ENCODE measurements at places on chromosomes 4 and X.

GRCh38 chr4:57633212-57633859 lies 523.2 kb upstream of the IGFBP7 start:
- DNase-seq: no peak

DNA sequence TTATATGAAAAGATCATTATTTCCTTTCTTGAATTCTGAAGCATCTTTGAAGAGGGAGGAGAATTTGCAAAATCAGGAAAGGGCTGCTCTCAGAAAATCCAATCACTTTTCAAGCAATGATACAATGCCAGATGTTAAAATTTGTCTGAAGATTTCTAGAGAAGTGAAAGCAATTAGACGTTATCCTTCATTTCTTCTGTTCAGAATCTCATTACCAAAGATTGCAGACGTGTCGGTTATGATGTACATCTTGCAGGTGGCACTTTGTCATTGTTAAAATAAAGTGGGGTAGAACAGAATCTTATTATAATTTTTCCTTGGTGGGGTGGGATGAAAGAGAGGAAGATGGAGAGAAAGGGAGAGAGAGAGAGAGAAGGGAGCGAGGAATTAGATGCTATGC lies 296.4 kb upstream of the STS start:
- DNase-seq: no peak

DNA sequence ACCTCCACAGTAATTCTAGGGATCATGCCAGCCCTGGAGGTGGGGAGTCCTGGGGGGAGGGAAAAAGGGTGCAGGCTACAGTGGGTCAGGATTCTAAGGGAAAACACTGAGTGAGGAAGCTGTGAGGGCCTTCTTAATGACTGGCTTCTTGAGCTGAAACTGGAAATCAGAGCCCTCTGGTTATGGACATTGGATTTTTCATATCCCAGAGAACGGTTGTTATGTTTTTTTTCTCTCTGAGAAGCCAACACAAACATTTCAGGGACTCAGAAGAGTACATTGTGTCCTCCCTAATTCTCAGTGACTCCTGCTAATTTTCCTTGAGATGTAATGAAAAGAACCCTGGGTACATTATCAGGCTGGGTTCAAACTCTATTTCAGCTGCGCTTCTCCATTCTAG lies 162.4 kb upstream of the PRDX4 start:
- DNase-seq: no peak

- DNase-seq: no peak
Observed at GRCh38 chr4:165383591-165384073, 4.8 kb downstream of the CPE start.

DNA sequence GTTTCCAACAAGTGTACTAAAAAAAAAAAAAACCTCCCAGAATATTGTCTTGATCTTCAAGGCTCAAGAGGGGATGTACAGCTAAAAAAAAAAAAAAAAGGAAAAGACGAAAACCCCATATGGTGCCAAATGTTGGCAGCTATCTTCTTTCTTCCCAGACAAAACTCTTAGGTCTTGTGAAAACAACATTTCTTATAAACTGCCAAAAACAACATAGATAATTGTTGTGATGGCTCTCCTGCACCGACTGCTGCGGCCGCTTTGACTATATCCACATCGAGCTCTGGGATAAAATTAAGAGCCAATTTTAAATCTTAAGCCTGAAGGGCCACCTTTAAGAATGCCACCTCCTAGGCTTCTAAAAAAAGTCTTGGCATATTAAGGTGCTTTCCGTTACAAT lies 23.5 kb downstream of the PDGFC start:
- no peak for DNase-seq

DNA sequence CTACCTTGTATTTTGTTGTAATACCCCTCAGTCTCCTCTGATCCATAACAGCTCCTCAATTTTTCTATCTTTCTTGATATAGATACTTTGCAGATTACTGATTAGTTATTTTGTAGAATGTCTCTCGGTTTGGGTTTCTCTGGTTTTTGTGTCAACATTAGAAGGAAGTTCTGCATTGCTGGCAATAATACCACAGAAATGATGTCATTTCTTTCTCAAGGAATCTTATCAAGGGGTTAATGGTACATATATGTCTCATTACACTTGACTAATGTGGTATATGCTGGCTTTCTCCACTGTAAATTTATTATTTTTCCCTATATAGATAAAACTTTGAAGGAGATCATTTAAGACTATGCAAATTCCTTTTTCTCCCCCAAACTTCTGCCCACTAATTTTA lies 183.6 kb upstream of the DKK2 start:
- DNase-seq: no peak

GRCh38 chrX:39820938-39821708 lies 276.6 kb downstream of the BCOR start:
- DNase-seq: peak; percentile 50

- no peak for DNase-seq
Observed at GRCh38 chrX:82218361-82218760, 1016.5 kb downstream of the SH3BGRL start.

GRCh38 chr4:38889143-38889542 lies 21.5 kb downstream of the FAM114A1 start:
- DNase-seq: no peak

DNA sequence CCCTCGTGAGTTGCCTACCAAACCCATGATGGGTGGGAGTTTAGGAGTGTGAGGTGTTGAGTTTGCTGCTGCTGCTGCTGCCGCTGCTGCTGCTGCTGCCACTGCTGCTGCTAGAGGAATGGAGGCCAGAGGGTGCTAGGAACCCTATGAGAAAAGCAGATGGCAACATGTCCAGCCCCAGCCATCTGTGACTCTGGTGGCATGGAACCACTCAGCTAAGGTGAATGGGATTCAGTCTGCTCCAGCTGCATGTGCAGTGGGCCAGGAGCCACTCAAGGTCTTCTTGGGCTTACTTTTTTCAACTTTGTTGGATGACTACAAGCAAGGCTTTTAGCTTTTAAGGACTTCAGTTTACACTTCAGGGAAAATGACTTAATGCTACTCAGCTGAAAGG lies 103.8 kb downstream of the RTL5 start:
- no peak for DNase-seq

DNA sequence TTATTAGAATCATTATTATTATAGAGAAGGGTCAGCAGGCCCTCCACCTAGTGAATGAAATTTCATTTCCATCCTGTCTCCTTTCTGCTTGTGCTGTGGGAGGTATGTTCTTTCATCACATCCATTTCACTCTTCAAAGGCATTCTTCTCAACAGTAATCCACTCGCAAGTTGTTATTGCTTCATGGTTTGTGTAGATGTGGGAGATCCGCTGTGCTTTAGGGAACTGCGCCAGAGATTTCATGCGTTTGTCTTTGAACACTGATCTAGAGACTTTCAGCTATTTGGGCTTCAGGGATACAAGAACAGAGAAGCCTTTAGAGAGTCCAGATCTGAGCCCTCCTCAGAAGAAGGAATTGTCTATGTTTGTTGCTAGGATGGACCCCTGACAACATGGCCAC lies 53.5 kb upstream of the PUDP start:
- DNase-seq: no peak

DNA sequence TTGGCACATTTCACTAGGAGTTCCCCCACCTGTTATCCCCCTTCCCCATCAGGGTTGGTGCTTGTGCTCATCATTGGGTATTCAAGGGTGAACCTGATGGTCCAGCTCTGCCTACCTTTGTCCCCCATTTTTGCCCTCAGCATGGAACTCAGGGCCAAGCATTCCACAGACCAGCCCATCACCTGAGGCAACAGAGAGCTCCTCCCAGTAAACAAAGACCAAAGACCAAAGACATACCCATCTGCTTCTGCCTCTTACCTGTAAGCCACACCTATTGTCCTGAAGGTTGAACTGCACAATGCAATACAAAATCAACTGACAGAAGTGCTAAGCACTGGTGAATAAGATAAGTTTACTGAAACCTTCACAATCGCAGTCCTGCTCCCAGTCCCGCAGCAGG lies 237.5 kb downstream of the PAPSS1 start:
- DNase-seq: no peak

DNA sequence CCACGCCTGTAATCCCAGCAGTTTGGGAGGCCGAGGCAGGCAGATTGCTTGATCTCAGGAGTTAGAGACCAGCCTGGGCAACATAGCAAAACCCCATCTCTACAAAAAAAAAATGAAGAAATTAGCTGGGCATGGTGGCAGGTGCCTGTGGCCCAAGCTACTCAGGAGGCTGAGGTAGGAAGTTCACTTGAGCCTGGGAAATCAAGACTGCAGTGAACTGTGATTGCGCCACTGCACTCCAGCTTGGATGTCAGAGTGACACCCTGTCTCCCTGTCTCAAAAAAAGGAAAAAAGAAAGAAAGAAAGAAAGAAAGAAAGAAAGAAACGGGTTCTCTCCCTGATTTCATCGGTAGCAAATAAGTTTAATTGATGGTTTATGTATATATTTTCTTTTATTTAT lies 64.6 kb upstream of the ESX1 start:
- no peak for DNase-seq

- no peak for DNase-seq
Observed at GRCh38 chrX:64394059-64394873, 986 bp downstream of the MTMR8 start.

DNA sequence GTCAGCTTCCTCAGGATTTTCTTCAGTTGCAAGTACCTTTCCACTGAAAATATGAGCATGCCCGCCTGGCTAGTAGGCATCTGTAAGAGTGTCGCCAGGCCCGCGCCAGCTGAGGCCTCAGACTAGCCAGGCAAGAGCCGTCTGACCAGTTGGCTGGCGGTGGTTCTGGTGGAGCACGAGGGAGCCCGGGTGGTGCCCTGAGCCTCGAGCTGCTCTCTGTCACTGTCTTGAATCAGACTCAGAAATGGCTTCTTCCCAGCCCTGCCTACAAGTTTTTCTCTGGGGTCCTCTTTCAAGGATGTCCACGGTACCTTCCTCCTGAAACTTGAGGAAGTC lies 11.9 kb downstream of the GRPEL1 start:
- no peak for DNase-seq

DNA sequence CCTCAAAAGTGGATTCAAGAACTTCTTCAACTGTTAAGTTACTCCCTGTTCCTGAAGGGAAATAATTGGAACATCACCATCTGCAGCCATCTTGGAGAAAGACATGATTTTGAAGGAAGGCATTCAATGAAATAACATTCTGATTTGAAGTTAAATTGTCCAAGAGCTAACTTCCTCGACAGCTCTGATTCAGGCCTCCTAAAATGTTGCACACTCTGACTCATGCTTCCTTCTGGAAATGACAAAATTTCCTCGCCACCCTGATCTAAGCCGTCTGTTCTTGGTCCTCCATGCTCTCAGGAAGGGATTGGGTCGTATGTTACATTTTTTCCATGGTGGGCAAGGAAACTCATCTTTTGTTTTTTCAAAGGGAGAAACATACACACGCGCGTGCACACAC lies 496.9 kb upstream of the DIPK2B start:
- DNase-seq: no peak

GRCh38 chr4:165583341-165583740 lies 204.5 kb downstream of the CPE start:
- no peak for DNase-seq

DNA sequence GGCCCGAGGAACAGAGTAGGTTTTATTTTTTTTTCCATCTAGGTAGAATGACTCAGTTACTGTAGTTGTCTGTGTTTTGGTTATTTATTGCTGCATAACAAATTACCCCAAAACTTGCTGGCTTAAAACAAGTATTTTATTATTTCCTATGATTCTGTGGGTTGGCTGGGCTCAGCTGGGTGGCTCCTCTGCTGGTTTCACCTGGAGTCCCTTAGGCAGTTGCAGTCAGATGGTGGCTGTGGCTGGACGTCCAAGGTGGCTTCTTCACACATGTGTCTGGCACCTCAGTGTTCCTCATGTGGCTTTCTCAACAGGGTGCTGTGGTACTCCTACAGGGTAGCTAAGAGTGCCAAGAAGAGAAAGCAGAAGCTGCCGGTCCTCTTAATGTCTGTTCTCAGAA lies 115.8 kb downstream of the PHEX start:
- no peak for DNase-seq

DNA sequence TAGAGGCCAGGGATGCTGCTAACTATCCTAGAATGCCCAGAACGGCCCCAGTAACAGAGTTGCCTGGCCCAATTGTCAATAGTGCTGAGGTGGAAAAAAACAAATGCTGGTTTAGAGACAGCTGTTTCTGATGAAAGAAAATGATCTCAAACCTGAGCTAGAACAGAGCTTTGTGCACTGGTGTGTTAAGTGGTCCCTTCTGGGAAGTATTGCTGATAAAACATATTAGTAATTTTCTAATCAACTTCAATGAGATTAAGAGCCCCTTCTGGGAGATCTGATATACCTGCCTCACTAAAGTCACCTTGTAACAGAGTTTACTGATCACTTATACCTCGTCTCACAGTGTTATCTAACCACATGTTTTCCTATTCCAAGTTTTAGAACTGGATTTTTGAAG lies 42.1 kb downstream of the SMPX start:
- DNase-seq: no peak

- no peak for DNase-seq
Observed at GRCh38 chr4:124151031-124151430, 561.5 kb downstream of the ANKRD50 start.

DNA sequence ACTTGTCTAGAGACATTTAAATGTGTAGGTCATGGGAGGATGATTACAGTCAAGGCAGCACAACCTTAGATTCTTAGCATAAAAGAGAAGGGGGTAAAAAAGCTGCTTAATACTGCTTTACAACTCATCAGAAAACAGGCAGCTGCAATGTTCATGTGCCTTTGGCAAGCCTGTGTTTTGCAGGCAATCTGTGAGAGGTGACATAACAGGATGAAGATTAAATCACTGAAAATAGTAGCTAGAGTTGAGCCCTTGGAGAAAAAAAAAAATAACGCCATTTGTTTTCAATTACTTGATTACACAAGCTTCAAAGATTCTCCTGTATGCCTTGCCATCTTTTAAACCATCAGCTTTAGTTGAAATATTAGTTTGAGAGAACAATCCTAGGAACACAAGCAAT lies 847.6 kb upstream of the LCORL start:
- DNase-seq: no peak

DNA sequence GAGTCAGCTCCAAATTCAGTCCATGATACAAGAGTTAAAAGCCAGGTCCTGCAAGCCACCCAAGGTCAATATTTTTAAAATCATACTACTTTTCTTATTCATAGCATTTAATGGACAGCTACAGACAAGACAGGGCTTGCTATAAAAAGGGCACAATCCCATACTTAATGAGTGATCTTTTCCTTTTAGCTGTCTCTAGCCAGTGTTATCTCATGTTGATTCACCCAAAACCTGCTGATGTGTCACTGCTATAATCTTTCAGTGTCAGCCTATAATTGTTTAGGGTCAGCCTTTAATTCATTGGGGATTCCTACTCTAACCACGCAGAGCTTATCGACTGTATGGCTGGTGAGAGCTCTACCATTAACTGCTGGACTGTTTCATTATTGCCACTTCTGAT lies 51.2 kb upstream of the HCCS start:
- DNase-seq: no peak

GRCh38 chr4:67459164-67459563 lies 86.1 kb downstream of the CENPC start:
- DNase-seq: no peak

DNA sequence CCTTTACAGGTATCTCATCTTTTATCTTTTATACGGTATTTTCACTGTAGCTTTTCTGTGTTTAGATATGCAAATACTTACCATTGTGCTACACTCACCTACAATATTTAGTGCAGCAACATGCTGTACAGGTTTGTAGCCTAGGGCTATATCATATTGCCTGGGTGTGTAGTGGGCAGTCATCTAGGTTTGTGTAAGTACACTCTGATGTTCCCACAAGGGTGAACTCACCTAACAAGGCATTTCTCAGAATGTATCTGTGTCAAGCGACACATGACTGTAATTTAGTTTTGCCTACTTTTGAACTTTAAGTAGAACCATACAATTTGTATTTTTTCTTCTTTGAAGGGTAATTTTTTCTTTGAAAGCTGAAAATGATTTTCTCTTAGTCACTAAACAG lies 54.2 kb upstream of the SLC10A4 start:
- DNase-seq: no peak

- no peak for DNase-seq
Observed at GRCh38 chr4:97317671-97318070, 825.6 kb downstream of the STPG2 start.
